ENCODE measurements at places on chromosomes 12 and 14.
A peak's percentile ranks its signal among the peaks of the same experiment; 100 is the strongest.

DNA sequence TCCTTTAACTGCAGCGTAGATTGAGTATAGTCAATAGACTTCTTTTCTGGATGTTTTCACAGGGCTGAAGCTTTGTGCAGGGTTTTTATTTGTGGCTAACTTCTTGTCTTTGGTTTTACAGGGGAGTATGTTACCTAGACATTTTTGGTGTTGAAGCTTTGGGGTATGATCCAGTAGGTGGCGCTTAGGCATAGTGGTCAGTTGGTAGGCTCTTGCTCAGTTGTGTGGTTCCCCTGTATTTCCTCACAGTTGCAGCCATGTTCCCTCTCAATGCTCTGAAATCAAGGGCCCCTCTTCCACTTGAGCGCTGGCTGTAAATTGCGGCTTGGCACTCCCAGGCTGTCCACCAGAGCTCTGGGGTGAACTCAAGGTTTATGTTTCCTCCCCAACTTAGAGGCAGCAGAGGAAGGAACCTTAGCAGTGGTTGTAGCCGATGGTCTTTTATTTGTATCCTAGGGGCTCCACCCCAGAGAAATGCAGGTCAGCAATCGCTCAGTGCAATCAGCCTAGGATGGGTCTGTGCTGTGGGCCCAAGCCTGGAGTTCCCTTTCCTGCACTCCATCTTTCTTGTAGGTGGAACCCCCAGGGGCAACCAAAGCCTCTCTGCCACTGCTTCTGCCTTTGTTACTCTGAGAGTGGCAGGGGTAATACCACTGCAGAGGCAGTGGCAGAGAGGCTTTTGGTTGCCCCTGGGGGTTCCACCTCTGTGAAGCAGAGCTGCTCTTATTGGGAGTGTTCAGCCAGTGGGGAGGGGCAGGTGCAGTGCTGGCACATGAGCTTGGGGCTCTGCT, 55.1 kb downstream of the CMAS start:
- DNase-seq = peak; percentile 38

GRCh38 chr14:67269298-67270060, 28.2 kb downstream of the PALS1 start:
- no peak for DNase-seq

GRCh38 chr14:29643433-29644211, 284.0 kb downstream of the PRKD1 start:
- no peak for DNase-seq

DNA sequence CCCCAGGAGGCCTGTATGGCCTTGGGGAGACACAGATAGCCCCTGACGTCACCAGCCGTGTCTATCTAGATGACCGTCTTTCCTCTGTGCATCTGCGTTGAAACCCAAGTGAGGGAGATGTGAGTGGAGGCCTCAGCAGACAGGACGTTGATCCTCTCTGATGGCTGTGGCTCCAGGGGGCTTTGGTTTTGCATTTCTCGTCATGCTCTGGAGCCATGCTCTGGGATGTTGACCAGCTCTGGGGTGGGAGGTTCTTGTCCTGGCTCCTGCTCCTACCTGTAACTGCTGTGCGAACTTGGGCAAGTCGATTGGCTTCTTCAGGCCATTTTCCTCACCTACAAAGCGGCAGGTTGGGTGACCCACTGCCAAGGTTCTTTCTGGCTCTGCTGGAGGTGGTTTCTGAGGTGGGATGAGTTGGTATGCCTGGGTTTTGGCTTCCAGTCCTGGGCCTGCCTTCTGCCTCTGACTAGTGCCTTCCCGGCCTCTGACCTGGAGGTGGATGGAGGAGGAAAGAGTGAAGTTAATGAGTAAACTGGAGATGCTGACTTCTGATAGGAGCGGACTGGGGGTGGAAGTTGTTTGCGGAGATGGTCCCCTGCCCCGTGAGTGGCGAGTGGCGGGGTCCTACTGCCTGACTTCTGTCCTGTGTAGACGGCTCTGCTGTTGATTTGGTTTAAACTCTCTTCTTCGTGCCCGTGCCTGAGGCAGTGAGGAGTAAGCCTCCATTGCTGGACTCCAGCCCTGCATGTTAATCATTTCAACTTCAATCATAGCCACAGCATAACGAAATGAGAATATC, 8.4 kb downstream of the TSPAN9 start:
- no peak for DNase-seq

- DNase-seq = peak; percentile 39
These were observed 206.6 kb downstream of the MON2 start for GRCh38 chr12:62673028-62673815.

Data from H7 (cell line).